ENCODE measurements at places on chromosomes 13 and 19.
A peak's percentile ranks its signal among the peaks of the same experiment; 100 is the strongest.

GRCh38 chr13:100443998-100444328, 144.6 kb downstream of the GGACT start:
- DNase-seq = no peak

- DNase-seq = peak; percentile 99
Measured at GRCh38 chr19:6110360-6110977, at the start of gene RFX2. TSS of gene RFX2 (minus strand) at chr19:6110500. CDS start at chr19:6047496, 63,004 bp downstream.

GRCh38 chr19:37537391-37537947, 30.7 kb downstream of the ZNF793 start:
- DNase-seq = no peak

DNA sequence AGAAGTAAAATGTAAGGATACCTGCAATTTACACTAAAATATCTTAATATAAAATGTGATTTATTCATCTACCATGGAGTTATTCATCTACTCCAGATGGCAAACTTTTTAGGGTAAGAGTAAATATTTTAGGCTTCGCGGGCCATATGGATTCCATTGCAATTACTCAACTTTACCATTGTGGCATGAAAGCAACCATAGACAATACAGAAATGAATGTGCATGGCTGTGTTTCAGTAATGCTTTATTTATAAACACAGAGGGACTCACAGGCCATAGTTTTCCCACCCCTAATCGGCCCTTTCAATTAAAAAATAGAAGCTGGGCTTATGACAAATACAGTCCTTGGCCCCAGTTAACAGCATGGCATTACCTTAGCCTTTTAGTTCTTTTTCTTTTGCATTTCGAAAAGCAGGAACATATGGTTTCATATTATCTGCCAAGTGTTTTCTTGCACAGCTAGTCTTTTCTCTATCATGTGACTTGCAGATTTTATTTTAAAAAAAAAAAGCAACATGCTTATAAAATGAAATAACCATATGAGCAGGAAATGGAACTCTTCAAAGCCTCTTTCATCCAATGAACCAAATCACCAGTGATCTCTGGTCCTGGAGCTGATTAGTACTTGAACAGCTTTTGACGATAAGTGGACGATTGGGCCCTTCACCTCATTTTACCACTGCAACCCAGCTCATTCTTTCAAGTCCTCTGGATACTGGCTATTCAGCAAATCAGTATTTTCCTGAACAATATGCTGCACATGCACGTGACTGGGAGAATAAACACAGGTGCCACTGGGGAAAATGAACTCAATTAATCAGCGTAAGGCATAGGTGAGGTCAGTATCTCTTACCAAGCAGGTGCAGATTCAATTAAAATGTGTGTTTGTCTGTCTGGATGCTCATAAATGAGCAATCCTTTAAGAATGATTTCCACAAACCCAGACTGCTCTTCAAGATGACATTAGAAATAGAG, 63.9 kb downstream of the LHFPL6 start:
- no peak for DNase-seq

DNA sequence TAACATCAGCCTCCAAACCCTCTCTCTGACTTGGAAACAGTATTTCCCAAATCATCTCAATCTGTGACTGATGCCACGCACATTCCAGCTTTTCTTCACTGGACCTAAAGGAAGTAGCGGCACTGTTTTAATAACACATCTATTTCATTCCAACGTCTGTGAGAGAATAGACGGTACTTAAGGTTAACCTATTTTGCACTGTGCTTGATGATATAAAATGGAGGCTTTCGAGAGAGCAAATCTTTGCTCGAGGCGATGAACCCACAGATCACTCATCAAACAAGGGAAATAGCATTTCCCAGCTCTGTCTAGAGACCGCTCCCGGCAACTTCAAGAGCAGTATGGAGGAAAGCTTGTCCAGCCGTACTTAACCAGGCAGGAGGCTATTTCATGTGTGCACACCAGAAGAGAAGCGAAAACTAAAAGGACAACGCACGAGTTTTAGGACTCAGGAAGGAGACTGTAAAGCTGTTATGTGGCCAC, 2.9 kb downstream of the UBL3 start:
- no peak for DNase-seq

- DNase-seq = no peak
Measured at GRCh38 chr13:72983085-72983768, 75.6 kb upstream of the KLF5 start.

- DNase-seq = no peak
Measured at GRCh38 chr13:113491418-113491883, 940 bp upstream of the DCUN1D2 start.

DNA sequence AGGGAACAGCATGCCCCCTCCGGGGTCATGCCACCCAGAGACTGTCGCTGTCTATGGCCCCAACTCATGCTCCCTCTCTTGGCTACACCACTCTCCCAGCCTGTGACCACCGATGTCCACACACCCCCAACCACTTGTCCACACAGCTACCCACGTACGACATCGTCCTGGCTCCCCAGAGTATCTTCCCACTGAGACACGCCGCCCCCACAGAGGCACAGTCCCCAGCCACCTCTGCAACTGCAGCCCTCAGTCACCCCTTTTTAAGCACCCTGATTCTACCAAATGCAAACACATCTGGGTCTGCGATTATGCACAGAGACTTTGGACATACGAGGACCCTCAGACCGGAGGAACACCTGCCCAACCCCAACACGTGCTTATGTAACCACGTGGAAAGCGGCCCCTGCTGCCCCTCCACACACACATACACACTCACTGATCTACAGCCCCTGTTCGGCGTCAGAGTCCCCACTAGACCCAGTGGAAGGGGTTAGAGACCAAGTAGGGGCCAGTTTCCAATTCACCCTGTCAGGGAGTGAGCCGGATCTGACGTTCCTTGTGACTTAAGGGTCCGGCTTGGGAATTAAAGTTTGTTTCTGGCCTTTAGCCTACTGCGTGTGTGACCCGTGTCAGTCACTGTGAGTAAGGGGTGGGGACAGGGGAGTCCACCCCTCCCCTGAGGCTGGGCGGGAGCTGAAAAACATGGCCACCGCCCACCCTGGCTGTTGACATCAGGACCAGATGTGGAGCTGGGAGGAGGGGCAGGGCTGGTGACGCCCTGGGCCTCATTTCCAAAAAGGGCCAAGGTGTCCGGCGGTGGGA, 11.9 kb upstream of the AXL start:
- no peak for DNase-seq

DNA sequence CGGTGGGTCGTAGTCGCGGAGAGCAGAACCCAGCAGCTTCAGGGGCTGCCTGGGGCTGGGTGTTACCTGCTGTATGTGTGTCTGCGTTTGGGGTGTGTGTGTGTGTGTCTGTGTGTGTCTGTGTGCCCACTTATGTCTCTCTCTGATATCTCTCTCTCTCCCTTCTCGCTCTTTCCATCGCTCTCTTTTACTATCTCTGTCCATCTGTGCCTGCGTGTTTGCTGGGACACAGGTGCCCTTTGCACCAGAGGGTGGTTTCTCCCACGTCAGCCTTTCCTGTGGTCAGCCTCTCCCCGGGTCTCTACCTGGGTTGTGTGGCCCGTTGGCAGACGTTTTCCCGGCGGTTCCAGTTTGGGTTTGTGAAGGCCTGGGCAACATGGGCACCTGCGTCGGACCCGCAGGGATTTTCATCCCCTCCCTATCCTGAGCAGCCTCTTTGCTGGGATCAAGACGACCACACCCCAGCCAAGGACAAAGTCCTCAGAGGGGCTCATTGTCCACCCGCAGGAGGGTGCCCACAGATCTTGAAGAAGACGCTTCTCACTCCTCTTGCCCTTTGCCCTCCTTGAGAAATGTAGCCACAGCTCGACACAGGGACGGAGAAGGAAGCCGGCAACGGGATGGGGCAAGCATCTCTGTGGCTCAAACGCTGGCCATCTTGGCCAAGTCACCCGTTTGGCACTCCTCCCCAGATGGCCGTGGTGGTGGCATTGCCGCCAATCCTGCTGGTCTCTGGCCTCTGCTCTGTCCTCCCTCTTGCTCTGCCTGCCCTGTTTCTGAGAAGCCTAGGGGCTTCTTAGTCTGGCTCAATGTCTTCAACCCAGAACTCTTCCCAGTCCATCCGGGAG, 43.3 kb downstream of the ZNF146 start:
- DNase-seq = no peak

- DNase-seq = no peak
Measured at GRCh38 chr13:113630804-113631203, 27.2 kb downstream of the ATP4B start.

DNA sequence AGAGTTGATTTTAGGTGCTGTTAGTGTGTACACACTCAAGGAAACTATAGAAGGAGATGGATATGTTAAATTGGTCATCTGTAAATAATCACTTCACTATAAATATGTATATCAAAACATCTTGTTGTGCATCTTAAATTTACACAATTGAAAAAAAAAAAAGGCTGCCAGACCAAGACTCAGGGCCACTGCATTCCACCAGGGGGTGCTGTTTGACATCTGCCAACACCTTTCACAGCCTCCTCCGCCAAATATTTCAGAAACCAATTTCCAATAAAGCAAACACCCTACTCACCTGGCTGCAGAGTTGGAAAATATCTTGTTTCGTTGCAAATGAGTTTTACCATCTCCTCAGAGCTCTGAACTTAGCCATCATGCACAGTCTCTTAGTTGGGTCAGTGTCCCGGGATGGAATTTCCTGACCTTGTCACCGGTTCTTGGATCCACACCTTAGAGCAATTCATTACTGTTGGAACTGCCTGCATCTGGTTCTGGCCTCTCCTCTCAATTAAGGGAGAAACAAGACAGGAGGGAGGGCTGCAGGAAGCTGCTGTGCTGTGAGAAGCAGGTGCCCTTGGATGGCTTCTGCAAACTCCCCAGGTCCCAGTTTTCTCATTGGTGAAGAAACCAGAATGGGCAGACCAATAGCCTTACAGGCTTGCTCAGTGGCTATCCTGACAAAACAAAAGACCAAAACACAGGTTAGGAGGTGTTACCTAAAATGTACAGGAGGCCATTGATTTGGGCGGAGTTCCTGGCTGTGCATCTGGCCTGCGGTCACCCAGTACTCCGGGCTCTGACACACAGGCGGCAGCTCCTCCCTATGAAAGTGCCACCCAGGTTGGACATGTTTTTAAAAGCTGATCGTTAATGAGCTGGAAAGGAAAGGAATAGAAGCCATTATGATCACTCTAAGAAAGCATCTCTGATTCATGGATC, 746.6 kb downstream of the UQCRFS1 start:
- DNase-seq = peak; percentile 75

DNA sequence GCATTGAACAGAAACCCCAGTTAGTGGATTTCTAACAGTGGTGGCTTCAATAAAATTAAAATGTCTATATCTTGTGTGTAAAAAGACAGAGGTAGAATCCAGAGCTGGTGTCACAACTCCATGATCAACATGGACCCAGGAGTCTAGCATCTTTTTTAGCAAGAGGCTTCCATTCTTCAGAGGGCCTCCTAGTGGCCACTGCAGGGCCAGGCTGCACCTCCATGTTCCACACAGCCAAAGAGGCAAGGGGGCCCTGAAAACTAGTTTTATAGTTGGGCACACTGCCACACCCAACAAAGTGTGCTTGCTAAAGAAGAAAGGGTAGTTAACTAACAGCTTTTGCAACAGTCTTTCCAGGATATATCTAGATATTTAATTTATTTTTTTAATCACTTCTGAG, 12.9 kb downstream of the N4BP2L1 start:
- DNase-seq = no peak

DNA sequence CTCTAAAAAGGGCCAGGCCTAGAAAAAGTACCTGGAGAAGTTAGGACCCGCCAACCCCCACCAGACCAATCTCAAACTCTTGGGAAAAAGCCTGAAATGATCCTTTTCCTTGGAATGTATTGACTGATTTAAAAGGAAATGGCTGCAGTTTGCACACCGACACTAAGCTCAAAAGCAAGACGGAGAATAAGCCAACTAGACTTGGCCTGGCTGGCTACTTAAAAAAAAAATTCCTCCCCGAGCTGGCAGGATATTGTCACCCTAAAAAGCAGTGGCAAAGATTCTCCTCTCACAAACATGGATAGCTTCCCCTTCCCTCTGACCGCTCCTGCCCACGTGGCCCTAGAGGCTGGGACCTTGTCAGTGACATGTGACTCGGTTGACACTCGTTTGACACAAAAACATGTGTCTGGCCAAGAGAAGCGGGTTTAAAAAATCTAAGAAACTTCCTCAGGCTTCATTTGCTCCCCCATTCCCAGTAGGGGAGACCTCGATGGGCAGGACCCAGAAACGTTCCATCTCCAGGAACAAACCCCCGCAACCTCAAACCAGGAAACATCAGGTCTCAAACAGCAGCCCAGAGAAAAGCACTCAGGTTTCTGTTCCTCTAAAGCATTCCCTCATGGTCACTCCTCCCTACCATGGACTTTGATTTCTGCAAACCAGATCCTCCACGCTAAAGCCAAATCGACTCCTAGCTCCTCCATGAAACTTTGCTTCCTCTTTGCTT, 1.3 kb downstream of the RFX1 start:
- no peak for DNase-seq

- DNase-seq = no peak
Measured at GRCh38 chr19:39438270-39438934, 2.7 kb upstream of the RPS16 start.

- DNase-seq = no peak
Measured at GRCh38 chr19:32866564-32867265, 2.9 kb downstream of the SLC7A9 start.

GRCh38 chr13:98584668-98585397, 7.9 kb upstream of the STK24 start:
- DNase-seq = no peak

GRCh38 chr13:94658926-94659597, 53.3 kb downstream of the SOX21 start:
- no peak for DNase-seq

DNA sequence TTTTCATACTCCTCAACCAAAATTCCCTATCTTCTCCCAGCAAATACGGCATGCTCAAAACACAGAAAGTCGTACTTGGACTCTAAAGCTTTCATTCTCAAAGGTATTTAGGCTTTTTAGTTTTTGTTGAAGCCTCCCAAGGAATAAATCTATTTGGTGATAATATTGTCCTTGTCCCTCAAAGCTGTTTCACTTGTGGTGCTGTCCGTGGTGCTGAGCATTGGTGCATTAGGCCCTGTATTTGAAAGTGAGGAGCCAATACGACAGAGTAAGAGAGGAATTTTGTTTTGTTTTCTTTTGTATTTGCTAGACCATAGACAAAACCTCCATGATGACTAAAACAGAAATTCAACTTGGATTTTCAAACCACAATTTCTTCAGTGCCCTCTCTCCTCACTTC, 3.2 kb upstream of the LGALS13 start:
- no peak for DNase-seq

GRCh38 chr19:30690935-30691818, 319.0 kb downstream of the ZNF536 start:
- no peak for DNase-seq

- no peak for DNase-seq
Measured at GRCh38 chr19:8334458-8335342, 8.4 kb downstream of the KANK3 start.

- DNase-seq = no peak
Measured at GRCh38 chr13:97978651-97979050, 25.2 kb downstream of the IPO5 start.

All from naive thymus-derived CD8-positive, alpha-beta T cell (primary cell).